ENCODE measurements at places on chromosomes 4 and X.

DNA sequence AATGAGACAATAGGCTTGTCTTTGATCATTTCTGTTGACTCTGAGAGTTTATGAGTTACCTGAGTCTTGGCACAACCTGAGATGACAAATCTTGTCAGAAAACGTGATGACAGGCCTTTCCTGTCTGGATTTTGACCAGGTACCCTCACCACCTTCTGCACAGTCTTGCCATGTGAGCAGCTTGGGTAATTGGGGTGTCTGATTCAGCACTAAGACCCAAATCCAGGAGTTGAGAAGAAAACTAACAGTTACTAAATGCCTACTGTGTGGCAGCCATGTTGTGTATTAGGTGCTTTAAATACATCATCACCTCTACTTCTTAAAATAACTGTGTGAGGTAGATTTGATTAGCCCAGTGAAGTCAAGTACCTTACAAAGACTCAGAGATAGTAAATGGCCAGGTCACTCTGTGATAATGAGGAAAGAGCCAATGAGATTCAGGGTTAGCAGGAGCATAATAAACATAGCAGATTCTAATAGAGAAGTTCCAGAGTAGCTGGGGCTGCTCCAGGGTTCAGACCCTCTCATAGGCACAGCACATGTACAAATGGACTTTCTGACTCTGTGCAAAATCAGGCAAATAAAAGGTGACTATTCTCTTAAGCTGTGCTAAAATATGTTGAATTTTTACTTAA lies 2.8 kb downstream of the EREG start:
- no peak for DNase-seq

- DNase-seq, result no peak
Observed at GRCh38 chrX:11836284-11836683, 78.2 kb downstream of the MSL3 start.

DNA sequence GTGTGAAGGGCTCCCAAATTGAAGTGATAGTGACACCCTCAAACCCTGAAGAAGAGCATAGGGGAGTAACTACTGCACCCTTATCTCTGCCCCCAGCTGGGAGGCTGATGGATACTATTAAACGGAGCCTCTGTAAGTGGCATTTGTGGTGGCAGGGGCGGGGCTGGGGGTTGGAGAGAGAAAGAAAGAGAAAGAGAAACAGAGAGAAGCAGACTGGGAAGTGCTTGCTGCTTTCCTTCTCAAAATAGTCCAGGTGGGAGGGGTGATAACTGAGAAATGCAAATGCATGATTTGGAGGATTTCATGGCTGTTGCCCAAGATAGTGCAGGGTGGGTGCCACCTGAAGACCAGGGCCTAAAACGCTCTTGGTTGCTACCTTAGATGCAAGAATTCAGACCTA lies 253.5 kb upstream of the GATB start:
- DNase-seq, result peak; percentile 73

DNA sequence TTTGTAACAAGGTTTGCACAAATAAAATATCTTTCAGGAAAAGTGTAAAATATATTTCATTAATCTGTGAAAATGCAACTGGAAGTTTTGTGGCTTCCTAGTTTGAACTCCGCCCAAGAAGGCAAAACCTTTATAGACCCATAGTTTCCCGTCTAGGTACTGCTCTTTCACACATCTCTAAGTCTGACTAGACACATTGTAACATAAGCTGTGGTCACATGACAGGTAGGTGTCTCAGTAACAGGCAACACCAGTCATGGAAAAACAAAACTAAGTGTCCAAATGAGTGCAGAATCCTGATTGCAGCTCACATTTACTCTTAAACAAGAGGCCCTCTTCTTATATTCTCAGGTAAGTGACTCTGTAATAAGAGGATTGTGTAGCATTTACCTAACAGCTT lies 55.6 kb downstream of the SNCA start:
- no peak for DNase-seq

DNA sequence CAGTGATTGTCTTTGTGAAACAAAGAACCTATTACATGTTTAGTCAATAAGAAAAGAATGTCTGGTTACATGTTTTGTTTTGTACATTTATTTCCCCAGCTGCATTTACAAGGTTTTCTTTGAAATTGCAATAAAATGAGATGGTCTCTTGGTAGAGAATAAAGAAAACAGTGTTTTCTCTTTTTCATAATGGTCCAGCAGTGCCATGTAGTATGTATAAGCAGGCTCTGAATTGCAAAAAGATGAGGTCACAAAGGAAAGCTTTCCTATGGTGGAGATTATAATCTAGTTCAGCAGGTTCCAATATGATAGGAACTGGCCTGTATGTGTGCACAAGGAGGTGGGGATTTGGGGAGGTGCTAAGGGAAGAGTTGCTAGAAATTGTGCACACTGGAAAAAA lies 1417.3 kb downstream of the STIM2 start:
- no peak for DNase-seq

- DNase-seq, result no peak
Observed at GRCh38 chrX:69139516-69139915, 25.7 kb downstream of the PJA1 start.

- DNase-seq, result peak; percentile 8
Observed at GRCh38 chr4:81214881-81215868, at the start of gene PRKG2. TSS of gene PRKG2 (minus strand) at chr4:81215222. CDS start at chr4:81205047, 10,175 bp downstream.

GRCh38 chr4:157014621-157015591 lies 43.3 kb upstream of the PDGFC start:
- DNase-seq, result no peak

- DNase-seq, result peak; percentile 48
Observed at GRCh38 chr4:40749717-40750460, at the start of gene NSUN7. TSS of gene NSUN7 (plus strand) at chr4:40749955. CDS start at chr4:40750694, 739 bp downstream.

Data from activated CD8-positive, alpha-beta T cell treated with anti-CD3 and anti-CD28 coated beads for 36 hours (primary cell).